ENCODE measurements at places on chromosomes 6 and 20. TPM values are rescaled to one million over a fixed set of nuclear protein-coding genes. Genes with fewer than 3 reads are reported as not detected.

NKX2-4 gene
- total RNA-seq: not detected

SPEF1 gene
- 2.3 TPM for total RNA-seq

KHDC1 gene
- total RNA-seq: 3.9 TPM

LAMA5 gene
- total RNA-seq: 412 TPM

HMGN4 gene
- total RNA-seq: 77.3 TPM

HFE gene
- total RNA-seq: 11.8 TPM

SPAG4 gene
- 6.1 TPM for total RNA-seq

BMP5 gene
- total RNA-seq: not detected

PTK6 gene
- total RNA-seq: 2.7 TPM

CRISP3 gene
- total RNA-seq: not detected

HLA-DPA1 gene
- total RNA-seq: not detected

ZNF831 gene
- total RNA-seq: not detected

KIAA1755 gene
- 0.20 TPM for total RNA-seq

SLC22A7 gene
- not detected for total RNA-seq

CAPN11 gene
- total RNA-seq: not detected

PREX1 gene
- 14.9 TPM for total RNA-seq

MAS1 gene
- total RNA-seq: not detected

CEP57L1 gene
- 8.3 TPM for total RNA-seq

SLA2 gene
- total RNA-seq: 0.13 TPM

CLVS2 gene
- total RNA-seq: 0.13 TPM

C6orf163 gene
- 0.20 TPM for total RNA-seq

All from A549 treated with AZD2906 at 1 μM for 4 hours (cell line).